Activated CD4-positive, alpha-beta T cell treated with anti-CD3 and anti-CD28 coated beads, Interleukin-2, amount 50 U/mL, for 16 hours (primary cell): ENCODE measurements at places on chromosomes 5 and 9.

DNA sequence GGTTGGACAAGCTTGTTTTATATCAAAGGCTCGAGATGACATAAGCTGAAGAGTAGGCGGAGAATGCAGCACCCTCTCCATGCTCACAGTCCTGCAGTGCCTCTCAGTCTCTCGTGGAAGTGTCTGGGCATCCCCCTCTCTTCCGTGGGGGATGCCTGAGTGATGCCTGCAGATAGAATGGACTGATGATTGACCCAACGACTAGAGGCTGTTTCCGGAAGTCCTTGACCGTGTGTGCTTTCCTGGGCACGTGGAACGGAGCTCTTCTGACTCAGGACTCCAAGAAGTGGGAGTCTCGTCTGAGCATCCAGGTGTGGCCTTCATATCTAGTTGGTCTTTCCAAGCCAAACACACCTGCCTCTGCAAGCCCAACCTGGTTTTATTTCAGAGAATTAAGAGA, 241.8 kb upstream of the IRX2 start:
- DNase-seq, result no peak

DNA sequence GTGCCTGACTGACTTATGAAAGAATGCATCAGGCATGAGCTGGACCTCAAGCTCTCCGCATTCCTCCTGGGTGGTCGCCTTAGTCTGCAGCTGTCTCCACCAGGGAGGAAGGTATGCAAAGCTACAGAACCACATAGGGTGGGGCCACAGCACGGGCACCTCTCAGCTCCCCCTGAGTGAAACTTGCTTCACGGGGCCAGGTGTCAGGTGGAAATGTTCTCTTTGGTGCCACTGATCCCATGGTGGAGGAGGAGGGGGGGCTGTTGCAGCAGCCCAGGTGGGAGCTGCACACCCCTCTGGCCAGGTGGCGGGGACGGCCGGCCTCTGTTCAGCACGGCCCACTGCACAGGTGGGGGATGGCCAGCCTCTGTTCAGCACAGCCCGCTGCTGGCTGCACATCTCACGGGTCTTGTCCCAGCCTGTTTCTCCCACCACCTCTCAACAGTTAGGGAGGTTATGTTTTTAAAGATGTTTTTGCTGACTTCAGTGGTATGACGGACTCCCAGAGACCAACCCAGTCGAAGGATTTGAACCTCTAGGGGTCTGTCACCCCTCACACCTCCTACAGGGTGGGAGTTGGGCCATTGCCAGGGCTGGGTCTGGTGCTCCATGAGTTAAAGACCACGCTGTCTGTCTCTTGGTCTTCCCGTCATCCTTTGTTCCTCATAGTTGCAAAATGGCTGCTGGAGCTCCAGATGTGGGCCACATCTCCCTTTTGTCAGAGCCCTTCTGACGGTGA, 34.3 kb downstream of the MRPL36 start:
- no peak for DNase-seq

GRCh38 chr5:116764941-116765340, 190.3 kb upstream of the SEMA6A start:
- no peak for DNase-seq

GRCh38 chr9:130072515-130073235, 19.0 kb downstream of the GPR107 start:
- no peak for DNase-seq

DNA sequence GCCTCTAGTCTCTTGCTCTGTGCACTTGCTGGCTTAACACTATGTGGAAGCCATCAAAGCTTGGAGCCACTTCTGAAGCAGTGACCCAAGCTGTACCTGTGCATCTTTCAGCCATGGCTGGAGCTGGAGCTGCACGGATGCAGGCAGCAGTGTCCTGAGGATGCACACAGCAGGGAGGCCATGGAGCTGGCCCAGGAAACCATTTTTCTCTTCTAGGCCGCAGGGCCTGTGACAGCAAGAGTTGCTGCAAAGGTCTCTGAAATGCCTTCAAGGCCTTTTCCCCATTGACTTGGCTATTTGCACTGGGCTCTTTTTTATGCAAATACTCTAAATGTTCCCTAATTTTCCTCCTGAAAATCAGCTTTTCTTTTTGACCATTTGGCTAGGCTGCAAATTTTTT, 12.9 kb upstream of the ZNF484 start:
- no peak for DNase-seq

DNA sequence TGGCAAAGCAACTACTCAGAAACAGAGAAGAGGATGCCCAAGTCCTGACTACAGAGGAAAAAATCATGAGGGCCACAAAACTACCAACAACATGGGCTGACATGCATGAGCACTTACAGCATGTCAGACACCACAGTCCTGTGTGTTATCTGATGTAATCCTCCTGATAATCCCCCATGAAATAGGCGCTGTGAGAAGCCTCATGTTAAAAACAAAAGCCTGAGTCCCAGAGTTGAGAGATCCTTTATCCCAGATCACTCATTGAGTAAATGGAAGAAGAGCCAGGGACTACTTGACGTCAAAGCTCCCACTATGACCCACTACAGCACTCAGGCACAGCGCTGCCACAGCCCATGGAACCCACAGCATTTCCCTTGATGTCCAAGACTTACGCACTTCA, 7.2 kb upstream of the SPOCK1 start:
- no peak for DNase-seq

GRCh38 chr9:16712787-16713186, 157.7 kb downstream of the BNC2 start:
- DNase-seq, result no peak

- no peak for DNase-seq
Observed at GRCh38 chr9:127662617-127663016, 44.2 kb upstream of the CFAP157 start.

GRCh38 chr5:39523821-39524220, 99.0 kb upstream of the DAB2 start:
- DNase-seq, result no peak

DNA sequence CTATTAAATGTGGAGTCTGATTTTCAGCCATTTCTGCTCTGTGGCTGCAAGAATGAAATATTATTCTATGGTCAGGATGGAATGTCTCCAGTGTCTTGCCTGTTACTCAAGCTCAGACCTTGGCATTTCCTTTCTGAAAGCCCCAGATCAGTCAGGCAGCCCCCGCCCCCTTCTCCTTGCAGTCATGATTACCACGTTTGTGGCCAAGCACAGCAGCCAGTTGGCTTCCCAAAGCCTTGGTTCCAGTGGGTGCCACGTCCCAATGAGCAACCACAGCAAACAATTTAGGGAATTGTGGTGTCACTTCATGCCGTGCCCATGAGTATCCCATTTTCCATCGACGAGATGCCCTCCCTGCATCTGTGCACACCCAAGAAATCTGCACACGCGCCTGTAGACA, 9.7 kb upstream of the OBP2A start:
- peak; percentile 32 for DNase-seq

- DNase-seq, result no peak
Observed at GRCh38 chr9:88528080-88528790, 6.7 kb upstream of the NXNL2 start.

GRCh38 chr5:132445930-132446329, 44.6 kb downstream of the IRF1 start:
- DNase-seq, result no peak

- DNase-seq, result no peak
Observed at GRCh38 chr9:121972501-121972981, 120.6 kb downstream of the TTLL11 start.

DNA sequence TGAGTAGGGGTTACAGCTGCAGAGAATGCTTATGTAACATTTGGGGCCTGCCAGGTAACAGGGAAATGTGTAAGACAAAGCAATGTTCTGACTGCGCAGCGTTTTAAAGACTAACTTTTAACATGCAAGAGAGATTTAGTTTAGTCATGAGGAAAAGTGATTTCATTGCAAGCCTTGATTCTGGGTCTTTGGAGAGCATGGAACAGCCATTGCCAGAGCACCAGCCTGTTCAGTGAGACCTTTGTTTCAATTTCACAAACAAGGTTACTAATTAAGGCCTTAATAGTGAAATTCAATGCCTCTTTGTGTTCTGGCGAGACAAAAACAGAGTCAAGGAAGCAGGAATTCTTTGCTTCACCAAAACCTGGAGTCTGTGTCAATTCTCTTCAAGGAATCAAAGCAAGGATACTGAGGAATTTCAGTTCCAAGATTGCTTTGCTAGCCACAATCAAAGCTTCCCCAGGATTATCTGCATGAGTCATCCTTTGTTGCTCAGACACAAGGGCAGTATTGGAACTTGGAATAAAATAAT, 14.4 kb downstream of the CKMT2 start:
- DNase-seq, result no peak

DNA sequence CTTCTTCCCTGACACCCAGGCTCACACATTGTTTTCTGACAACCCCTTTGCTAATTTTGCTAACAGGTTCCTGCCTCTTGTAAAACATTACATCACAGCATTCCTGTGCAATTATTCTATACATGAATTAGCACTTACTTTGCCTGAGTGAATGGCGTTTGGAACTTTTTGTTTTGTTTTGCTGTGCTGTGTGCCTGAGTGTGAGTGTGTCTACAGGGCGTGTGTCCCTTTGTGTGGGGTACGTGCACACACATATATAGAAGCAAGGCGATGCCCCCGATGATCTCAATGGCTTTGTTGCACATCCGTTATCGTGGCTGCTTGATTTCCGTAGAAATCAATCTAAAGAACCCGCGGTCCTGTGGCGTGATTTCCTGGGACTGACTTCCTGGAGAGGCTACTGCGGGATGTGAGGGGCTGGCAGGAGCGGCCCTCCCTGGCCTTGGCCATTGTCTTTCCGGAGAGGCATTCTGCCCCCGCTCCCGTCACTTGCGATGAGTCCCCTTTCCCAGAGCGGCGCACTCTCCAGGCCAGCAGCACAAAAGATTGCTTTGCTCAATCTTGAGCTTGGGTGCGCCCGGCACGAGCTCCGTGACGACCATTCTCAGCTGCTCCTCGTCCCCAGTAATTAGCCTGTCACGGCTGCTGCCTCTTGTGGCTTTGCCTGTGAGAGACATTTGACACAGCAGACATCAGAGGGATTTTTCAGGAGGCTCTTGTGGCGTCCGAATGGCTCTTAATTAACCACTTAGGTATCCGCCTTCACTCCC, 398.1 kb upstream of the IRX1 start:
- no peak for DNase-seq

DNA sequence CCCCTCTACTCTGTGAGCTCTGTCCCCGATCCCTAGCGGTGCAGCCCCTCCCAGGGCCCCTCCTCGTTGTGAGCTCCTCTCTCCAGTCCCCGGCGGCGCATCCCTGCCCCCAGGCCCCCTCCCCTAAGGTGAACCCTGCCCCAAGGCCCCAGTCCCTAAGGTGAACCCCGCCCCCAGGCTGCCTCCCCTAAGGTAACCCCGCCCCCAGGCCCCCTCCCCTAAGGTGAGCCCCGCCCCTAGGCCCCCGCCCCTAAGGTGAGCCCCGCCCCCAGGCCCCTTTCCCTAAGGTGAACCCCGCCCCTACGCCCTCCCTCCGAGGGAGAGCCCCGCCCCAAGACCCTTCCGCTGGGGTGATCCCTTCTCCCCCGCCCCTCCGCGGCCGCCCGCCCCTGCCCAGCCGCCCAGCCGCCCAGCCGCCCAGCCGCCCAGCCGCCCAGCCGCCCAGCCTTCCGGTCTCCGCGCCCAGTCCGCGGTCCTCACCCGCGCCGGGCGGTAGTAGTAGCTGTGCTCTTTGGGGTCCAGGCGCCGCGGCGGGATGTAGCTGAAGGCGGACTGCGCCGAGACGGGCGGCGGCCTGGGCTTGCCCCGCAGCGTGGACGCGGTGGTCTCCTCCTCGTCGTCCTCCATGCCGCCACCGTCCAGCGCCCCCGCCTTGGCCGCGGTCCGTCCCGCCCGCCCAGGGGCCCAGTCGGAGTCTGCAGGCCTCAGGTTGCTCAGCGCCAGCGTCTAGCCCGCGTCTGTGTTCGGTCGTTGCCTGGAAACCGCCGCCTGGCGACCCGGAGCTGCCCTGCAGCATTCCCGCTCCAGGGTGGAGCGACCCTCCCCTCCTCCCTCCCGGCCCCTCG, at the start of gene CFAP90:
Gene CFAP90, minus strand, starts transcription at position 739 of the 845 bp plus-strand sequence. Its CDS starts 112 bp downstream, at position 627.
- DNase-seq, result no peak

- DNase-seq, result no peak
Observed at GRCh38 chr9:137740312-137740711, 121.5 kb downstream of the EHMT1 start.

GRCh38 chr9:121498150-121498486, 1.5 kb downstream of the GGTA1 start:
- peak; percentile 71 for DNase-seq

DNA sequence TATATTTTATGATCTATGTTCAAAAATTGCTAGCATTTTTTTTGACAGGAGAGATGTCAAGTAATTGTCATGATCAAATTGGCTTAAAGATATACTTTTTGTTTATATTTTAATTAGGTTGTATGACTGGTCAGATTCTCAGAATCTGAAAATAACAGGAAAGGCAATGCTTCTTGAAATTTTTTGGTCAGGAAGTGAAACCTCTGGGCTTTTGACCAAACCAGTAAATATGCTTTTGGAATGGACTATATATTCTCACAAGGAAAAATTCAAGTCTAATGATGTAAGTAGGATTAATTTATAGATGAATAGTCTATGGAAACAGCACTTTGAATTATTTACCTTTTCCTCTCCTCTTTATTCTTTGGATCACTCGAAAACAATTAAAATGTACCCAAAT, 52.3 kb downstream of the SLF1 start:
- DNase-seq, result no peak

GRCh38 chr5:151191661-151192060, 32.2 kb downstream of the CCDC69 start:
- no peak for DNase-seq

DNA sequence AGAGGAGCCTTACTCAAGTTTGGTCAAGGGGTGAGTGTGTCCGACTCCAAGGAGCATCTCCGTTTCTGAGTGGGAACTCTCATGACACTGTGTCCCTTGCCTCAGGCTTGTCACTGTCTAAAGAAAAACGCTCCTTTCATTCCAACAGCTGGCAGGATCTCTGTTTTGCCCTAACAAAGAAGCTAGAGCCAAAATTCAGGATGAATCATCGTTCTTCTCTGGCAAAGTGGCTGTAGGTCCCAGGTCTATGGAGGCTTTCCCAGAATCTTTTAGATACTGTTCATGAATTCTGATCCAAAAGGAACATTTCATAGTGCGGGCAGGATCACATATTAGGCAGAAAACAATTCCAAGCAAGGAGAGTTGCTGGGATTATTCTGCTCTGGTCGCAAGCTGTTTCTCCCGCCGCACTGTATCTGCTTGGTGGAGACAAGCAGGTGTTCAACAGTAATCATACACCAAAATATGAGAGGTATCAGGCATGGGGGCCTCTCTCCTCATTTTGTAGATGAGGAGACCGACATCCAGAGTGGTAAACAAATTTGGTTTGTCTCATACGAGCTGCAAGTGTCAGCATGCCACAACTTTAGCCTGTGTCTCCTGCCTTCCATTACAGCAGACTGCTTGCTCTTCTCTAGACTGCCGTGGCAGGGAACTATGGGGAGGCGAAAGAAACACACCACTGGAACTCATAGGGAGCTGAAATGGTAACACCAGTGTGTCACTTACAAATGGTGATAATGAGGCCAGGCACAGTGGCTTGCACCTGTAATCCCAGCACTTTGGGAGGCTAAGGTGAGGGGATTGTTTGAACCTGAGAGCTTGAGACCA, 72.6 kb downstream of the ENTREP1 start:
- DNase-seq, result no peak

- no peak for DNase-seq
Observed at GRCh38 chr5:1882337-1883119, at the start of gene IRX4. TSS of gene IRX4 (minus strand) at chr5:1882925. CDS start at chr5:1882647, 278 bp downstream.

- DNase-seq, result no peak
Observed at GRCh38 chr5:93054424-93055163, 526.4 kb downstream of the NR2F1-AS1 start.
